Activated CD4-positive, CD25-positive, alpha-beta regulatory T cell treated with anti-CD3 and anti-CD28 coated beads, Interleukin-2, amount 50 U/mL, for 72 hours (primary cell): ENCODE measurements at places on chromosomes 1 and 21.

DNA sequence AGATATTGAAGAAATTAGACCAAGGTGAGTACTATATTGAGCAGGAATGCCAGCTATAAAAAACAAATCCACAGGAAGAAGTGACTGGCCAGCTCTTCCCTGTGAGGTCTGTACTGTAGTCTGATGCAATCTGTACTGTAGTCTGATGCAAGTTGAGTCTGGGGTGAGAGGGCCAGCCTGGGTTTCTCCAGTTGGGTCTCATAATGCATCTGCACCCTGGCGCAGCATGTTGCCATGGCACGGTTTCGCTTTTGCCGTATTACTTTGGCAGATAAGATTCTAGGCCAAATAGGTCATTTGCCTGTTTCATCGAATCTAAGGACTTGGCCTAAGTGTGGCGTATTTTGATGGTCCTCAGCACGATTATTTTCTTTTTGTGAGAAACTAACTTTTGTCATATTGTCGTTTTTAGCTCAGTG lies 24.4 kb upstream of the PGD start:
- no peak for DNase-seq

DNA sequence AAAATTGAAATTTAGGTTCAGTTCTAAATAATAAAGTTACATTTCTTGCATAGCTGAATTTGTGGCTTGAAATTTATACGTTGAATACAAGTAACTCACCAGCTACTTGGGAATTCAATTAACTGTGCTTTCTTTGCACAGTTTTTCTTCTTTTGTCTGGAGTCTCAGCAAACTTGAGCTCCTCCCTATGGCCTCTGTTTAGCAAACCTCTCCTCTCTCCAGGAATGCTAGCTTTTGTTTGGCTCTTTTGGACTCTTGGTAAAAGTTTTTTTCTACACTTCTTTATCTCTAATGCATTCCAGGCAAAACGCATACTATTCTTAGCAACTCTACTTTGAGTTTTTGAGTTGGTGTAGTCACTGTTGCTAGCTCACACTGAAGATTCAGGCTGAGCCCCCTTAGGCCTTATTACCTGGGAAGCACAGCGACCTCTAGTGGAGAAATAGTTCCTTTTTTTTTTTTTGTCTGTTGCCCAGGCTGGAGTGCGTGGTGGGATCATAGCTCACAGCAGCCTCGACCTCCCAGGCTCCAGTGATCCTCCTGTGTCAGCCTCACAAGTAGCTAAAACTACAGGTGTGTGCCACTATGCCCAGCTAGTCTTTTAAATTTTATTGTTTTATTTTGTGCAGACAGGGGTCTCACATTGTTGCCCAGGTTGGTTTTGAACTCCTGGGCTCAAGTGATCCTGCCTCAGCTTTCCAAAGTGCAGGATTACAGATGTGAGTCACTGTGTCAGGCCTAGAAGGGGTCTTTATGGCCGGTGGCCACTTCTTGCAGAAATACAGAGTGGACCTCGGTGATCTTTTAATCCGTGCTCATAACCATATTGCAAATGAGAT lies 61.7 kb downstream of the CASQ2 start:
- DNase-seq: no peak

- no peak for DNase-seq
Observed at GRCh38 chr1:75396745-75397144, 214.2 kb downstream of the SLC44A5 start.

DNA sequence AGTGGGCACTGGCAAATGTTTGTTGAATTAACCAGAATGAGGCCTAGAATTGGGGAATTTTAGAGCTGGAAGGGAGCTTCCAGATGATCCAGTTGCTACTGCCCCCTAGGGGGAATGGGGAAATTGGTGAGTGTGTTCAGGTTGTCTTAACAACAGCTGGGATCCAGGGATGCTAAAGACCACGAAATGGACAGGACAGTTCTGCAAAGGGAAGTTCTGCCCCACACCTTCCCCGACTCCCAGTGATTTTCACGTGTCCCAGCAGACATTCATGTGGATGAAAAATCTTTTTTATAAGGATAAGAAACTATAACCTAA lies 33.9 kb downstream of the TRIM62 start:
- DNase-seq: no peak

DNA sequence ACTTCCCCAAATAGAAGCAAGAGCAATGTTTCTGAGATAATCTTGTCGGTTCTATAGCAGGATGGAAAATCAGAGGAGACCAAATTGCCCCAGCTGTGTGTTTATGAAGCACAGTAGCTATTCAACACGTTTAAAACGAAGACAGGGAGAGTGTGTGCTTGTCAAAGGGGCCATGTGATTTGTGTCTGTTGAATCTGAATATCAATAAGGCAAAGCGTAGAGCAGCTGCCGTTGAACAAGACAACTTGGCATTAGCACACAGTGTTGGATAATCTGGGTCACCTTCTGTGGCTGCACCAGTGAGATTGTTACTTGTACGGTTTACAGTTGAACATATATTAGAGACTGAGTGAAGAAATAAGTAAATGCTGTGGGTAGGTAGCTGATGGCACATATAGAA lies 1.0 kb downstream of the CRB1 start:
- DNase-seq: no peak

DNA sequence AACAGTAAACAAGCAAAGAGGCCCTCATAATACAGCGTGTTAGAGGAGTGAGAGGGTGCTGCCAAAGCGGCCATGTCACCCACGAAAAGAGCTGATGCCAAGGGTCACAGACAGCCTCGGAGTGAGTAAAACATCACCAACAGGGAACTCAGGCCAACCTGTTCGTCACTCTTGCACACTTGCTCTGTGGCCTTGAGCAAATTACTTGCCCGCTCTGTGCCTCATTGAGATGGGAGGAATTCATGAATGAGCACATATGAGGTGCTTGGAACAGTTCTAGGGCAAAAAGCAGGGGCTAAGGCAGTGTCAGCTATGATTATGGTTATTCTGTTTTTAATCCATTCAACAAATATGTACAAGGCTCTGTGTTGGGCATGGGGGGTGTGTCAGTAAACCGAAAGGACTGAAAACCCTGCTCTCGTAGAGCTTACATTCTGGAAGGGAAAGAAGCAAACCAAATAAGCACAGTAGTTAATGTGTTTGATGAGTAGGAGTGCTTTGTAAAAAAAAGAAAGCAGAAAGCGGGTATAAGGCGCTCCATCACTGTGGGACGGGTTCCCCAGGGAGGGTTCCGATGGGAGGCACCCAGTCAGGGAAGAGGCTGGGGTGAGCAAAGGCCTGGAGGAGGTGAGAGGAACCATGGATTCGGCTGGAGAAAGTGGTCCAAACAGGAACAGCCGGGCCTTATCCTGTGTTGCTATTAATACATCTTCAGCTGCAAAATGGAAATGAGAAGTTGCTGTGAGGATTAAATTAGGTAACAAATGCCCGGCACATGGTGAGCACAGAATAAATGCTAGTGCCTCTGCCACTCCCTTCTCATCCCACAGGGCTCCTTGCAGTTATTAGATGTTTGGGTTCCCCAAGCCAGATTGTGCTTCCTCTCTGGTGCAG lies 39.5 kb upstream of the RD3 start:
- DNase-seq: no peak

- DNase-seq: no peak
Observed at GRCh38 chr1:197559244-197559643, 216.0 kb downstream of the DENND1B start.

- DNase-seq: no peak
Observed at GRCh38 chr21:42212266-42212665, 6.7 kb upstream of the ABCG1 start.

- no peak for DNase-seq
Observed at GRCh38 chr21:16418642-16419041, 688.9 kb downstream of the USP25 start.

DNA sequence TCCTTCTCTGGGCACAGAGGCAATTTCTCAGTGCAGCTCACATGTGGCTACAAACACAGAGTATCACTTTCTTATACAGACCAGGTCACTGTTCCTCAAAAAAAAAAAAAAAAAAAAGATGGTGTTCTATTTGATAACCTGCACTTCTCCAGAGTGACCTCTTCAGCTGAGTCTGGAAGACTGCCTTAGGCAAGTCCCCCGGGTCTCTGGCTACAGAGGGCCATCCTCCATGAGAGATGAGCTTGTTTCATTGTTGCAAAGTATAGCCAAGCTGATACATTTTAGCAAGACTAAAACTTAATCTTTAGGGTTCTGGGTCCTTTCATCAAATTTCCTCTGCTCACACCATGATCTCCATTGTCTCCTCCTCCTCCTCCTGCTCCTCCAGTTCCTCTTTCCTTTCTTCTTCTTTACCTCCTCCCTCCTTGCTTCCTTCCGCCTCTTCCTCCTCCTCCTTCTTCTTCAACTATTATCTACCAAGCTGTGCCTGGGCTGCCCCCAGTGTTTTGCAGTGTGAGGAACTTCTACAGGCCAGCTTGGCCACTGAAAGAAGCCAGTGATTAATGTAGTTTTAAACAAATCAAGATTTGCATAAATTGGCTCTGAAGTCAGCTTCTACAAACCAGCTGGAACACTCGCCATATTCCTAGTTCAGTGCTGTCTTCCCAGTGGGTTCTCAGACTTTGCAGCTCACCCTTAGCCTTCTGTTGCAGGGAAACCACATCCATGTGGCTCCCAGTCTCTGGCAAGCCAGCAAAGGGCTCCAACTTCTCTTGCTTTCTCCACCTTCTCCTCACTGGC lies 139.4 kb downstream of the RUNX1 start:
- DNase-seq: no peak

DNA sequence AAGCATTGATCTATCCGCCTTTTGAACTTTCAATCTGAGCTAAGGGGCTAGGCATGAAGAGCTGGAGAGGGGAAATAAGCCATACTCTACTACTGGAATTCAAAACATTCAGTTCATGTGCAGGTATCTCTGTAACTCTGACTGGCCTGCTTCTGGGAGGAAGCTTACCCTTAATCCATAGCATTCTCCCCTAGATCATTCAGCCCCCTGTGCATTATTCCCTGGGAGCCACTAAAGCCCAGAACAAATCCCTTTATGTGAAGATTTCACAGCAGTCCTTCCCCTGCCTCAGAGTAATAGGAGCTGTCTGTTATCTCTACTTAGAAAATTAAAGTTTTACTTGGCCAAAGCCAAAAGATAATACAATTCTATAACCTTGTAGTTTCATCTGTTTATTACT lies 300.7 kb downstream of the SEC16B start:
- no peak for DNase-seq

DNA sequence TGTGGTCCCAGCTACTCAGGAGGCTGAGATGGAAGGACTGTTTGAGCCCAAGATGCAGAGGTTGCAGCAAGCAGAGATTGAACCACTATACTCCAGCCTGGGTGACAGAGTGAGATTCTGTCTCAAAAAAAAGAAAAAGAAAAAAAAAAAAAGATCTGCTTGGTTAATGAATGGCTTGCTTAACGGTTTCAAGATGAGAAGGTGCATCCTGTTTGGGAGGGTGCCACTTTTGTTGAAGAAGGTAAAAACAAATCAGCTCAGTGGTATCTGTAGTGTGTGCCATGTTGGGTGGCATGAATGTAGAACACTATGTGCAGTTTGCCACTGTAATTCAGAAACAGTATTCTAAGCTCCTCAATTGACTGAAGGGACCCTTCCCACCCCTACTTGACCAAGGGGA lies 94.9 kb upstream of the ETV3 start:
- no peak for DNase-seq

DNA sequence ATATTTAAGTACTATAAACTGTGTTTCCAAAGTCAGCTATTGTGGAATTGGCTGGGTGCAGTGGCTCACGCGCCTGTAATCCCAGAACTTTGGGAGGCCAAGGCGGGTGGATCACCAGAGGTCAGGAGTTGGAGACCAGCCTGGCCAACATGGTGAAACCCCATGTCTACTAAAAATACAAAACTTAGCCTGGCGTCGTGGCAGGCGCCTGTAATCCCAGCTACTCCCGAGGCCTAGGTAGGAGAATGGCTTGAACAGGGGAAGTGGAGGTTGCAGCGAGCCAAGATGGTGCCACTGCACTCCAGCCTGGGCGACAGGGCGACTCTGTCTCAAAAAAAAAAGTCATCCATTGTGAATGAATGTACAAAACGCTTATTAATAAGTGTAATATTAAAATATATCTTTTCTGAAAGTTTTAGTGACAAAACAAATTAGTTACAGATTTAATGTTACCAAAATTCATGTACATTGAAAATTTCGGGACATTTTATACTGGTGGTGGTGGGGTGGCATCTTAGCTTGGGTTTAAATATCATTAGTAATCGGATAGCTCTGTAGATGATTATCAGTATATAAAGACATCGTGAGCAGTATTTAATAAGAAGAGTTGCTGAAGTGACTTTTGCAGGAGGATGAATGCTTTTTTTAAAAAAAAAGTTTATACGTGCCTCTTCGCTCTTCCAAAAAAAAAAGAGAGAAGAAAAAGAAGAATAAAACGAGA lies 503 bp upstream of the SRSF11 start:
- DNase-seq: no peak
